ENCODE measurements at places on chromosomes 13 and 19.

GRCh38 chr13:42486711-42487198, 87.2 kb upstream of the TNFSF11 start:
- peak; percentile 91 for DNase-seq

- no peak for DNase-seq
Measured at GRCh38 chr19:38606131-38606530, 11.6 kb downstream of the MAP4K1 start.

DNA sequence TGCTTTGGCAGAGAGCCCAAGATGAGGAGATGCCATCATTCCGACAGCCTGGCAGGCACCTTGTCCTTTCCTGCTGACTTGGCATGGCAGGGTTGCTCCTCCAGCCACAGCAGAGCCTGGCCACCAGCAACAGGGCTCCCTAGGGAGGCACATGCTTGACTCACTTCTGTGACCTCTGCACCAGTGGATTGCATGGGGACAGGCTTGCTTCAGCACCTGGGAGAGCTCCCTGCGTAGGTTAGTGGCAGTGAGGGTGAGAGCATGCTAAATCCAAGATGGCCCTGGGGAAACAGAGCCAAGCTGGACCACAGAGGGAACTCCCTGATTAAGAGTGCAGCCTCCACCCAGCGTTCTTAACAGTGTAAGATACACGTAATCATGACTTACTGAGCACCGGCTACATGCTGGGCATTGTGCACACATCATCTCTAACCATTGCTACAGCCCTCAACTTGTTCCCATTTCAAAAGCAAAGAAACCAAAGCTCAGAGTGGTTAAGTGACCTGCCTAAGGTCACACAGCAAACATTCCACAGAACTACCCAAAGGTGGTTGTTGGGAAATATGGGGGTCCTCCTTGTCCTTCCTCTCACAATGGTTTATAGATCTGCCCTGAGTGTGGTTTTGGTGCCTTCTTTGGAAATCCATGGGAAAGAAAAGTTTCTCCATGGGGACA, 116.6 kb upstream of the UQCRFS1 start:
- no peak for DNase-seq

DNA sequence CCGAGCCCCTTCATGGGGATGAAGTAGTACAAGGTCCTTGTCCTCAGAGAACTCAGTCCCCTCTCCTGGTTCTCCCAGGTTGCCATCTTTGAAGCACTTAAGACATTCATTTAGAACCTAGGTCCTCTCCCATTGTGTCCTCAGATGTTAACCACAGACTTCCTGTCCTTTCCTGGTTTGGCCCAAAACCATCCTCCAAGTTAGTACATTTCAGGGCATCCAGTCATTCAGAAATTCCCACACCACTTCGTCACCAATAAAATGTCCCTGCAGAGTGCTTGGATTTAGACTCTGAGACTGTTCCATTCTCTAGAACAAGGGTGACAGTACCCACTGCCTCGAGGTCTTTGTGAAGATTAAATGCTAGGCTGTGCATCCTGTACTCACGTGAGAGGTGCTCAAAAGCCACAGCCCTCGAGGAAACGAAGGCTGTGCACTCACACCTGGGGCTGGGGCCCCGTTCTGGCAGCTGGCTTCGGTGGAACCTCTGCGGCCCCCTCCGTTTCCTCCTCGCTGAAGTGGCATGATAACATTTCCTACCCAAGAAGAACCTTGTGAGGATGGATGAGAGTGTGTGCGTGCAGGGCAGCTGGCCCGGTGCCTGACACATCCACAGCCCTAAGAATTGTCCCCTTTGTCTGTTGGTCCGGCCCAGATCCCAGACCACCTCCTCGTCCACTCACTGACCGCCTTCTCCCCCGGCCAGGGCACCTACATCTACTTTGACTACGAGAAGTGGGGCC, 4.7 kb downstream of the LENG1 start:
- no peak for DNase-seq

- DNase-seq, result peak; percentile 28
Measured at GRCh38 chr13:60047918-60048317, 115.8 kb downstream of the DIAPH3 start.

DNA sequence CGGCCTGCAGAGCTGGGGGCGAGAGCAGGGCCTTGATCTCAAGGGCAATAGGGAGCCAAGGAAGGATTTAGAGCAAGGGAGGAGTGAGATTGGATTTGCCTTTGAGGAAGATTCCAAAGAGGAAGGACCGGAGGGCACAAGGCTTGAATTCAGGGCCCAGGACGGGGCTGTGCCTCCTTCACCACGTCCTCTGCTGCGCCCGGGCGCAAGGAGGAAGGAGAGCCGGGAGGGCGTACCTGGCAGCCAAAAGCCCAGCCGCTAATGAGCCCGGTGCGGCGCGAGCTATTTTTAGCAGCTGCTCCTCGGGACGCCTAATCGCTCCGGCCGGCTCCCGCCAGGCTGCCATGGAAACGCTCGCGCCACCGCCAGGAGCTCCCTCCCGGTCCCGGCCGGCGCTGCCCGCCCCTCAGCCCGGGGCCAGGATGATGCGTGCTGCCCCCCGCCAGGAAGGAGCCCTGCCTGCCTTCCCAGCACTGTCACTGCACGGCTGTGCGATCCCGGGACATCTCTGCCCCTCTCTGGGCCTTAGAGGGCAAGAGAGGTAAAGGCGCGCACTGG, 31.3 kb downstream of the TINCR start:
- peak; percentile 41 for DNase-seq

GRCh38 chr19:45097776-45098520, 5.0 kb downstream of the PPP1R37 start:
- DNase-seq, result peak; percentile 90

DNA sequence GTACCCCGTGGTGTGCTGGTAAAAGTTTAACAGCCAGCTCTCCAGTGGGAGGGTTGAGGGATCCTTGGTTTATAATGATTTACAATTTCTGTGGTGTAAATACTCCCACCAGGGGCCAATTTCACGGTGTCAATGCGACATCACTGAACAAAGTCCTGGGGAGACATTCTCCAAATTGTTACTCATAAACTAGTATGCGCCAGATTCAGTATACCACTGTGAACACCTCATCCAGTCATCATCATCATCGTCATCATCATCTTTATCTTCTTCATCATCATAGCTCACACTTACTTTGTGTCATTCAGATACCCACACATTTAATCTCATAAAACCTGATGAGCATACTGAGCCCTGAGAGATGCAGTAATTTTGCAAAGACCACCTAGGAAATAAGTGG, 17.2 kb upstream of the TNFSF14 start:
- no peak for DNase-seq

DNA sequence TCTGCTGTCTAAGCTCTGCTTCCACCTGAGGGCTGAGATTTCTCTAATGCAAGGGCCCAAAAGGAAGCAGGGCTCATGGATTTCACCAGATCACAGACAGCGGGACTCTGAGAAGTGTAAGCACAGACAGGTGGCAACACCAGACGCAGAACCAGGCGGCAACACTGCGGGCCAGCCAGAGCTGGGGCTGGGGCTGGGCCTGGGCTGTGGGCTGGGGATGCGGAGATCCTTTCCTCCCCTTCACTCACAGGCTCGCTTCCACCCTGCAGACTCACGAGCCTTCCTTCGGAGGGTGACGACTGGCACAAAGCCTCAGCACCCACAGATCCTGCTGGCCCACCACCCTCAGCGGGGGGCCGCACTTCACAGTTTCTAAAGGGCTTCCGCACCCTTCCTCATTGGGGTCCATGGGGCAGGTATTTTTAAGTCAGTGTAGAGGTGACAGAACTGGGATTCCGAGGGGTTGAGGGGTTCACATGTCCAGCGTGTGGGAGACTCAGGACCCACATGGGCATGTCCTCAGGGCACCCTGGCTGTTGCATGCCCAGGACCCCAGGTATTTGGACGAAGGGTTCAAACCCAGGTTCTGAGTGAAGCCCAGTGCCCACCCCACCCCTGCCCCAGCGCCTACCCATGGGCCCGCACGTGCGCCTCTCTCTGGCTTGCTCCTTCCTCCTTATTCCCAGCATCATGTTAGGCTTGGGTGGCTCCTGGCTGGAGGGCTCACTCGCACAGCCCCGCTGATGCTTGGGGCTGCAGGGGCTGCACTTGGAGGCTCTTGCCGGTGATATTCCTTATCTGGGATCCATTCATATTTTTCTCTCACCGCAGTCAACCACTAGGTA, 137.3 kb upstream of the GPR12 start:
- no peak for DNase-seq

DNA sequence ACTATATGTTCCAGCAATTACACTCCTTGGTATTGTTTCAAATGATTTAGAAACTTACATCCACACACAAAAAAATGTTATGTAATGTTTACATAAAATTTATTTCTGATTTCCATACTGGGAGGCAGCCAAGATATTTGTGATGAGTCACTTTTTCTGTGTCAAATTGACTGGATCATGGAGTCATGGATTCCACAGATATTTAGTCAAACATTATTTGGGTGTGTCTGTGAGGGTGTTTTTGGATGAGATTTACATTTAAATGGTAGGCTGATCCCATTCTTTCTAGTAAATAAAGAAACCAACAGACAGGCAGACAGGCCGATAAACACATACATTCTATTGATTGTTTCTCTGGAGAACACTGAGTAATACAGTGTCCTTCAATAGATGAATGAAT, 562.8 kb downstream of the SLITRK6 start:
- DNase-seq, result peak; percentile 74

DNA sequence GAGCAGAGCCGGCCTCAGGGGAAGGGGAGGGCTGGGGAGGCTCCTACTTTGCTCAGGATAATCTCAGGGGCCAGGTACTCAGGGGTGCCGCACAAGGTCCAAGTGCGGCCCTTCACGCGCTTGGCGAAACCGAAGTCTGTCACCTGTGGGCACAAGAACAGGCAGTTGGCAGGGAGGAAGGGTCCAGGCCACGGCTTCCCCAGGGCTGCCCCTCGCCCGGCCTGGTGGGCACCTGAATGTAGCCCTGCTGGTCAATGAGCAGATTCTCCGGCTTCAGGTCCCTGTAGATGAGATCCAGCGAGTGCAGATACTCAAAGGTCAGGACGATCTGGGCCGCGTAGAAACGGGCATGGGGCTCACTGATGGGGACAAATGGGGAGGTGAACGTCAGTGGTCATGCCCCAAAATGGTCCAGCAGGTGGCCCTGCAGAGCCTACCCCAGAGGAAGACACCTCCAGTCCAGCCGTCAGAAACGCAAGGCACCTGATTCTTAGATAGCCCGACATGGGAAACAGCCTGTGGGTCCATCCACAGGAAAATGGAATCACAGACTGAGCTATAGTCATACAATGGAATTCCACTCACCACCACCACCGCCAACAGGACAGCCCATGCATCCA, 7.1 kb upstream of the SAMD1 start:
- DNase-seq, result no peak

DNA sequence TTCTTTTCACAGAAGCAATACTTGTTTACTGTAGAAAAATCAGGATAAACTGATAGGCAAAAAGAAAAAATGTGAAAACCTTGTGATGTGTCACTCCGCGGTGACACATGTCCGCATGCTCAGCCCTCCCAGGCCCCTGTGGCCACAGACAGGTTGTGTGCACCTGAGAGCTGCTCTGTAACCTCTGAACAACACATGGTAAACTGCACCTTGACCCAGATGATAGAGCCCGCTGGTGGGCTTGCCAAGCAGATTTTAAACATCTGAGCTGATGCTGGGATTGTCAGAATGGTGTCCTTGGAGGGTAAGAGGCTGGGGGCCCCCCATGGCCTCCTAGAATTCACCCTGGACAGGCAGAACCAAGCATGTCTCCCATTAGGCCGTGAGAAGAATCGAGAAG, 33.8 kb downstream of the DHRS12 start:
- no peak for DNase-seq

DNA sequence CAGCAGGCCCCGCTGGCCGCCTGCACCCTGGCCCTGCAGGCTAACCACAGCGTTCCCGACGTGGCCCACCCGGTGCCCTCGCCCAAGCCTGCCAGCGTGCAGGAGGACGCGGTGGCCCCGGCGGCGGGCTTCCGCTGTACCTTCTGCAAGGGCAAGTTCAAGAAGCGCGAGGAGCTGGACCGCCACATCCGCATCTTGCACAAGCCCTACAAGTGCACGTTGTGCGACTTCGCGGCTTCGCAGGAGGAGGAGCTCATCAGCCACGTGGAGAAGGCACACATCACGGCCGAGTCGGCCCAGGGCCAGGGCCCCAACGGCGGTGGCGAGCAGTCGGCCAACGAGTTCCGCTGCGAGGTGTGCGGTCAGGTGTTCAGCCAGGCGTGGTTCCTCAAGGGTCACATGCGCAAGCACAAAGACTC, 72.1 kb downstream of the ZNF536 start:
- no peak for DNase-seq

GRCh38 chr13:45782327-45783045, 69.1 kb downstream of the SIAH3 start:
- no peak for DNase-seq

DNA sequence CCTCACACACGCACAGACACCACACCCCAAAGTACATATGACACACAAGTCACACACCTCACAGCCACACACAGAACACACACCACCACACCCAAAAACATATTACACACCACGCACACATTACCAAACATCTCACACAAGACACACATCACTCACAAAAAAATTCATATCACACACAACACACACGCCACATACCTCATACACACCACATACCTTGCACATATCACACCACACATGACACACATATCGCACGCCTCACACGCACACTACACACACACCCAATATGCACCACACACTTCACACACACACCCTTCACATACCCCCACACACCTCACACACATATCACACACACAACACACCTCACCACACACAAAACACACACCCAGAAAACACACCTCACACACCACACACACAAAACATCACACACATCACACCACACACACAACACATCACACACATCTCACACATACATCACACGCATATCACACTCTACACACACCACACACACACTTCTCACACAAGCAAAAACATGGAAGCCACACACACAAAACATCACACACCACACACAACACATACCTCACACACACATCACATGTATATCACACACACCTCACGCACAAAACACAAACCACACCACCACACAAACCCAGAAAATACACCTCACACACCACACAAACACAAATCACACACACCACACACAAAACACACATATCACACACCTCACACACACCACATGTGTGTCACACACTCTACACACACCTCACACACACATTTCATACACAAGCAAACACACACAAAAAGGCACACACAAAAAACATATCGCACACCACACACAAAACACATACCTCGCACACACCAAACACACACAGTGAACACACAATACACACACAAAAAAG, 132.1 kb downstream of the CRYL1 start:
- no peak for DNase-seq

DNA sequence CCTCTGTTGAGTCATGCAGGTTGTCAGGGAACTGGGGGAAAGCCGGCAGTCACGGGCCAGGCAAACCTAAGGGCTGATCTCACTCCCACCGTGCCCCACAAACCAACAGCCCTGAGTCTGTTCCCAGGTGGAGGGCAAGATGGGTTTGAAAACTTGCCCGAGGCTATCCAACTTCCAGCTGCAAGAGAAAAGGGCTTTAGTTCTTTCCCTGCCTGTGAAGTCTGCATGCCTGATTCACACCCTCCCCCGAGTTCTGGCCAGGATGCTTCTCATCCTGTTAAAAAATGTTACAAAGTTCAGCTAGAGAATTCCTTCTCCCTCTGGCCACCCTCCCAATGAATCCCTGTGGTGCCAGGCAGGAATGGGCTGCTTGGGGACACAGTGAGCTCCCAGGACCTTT, 33.1 kb downstream of the MYO16 start:
- DNase-seq, result no peak

- no peak for DNase-seq
Measured at GRCh38 chr19:10742476-10742875, 24.6 kb downstream of the DNM2 start.
